ENCODE measurements at places on chromosomes 13 and 19. TPM values are rescaled to one million over a fixed set of nuclear protein-coding genes. Genes with fewer than 3 reads are reported as not detected.
A peak's percentile ranks its signal among the peaks of the same experiment; 100 is the strongest.

DNA sequence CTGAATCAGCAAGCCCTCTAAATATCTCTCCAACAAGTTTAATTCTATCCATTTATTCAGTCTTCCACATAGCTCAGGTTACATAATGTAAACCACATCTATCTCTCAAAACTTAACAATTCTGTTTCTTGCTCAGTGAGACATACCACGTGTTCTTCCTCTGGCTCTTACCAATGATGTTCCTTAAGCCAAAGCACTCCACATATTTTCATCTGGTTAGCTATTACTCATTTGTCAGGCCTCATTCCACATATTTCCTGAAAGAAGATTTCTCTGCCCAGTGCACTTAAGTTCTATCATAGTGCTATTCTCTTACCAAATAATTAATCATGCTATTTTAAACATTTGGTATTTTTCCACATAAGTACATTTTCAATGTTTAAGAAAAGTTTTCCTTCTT is 403.3 kb upstream of the ATXN8OS start:
- DNase-seq = no peak

GRCh38 chr13:44051405-44051804 is 171.7 kb downstream of the LACC1 start:
- DNase-seq = no peak

DNA sequence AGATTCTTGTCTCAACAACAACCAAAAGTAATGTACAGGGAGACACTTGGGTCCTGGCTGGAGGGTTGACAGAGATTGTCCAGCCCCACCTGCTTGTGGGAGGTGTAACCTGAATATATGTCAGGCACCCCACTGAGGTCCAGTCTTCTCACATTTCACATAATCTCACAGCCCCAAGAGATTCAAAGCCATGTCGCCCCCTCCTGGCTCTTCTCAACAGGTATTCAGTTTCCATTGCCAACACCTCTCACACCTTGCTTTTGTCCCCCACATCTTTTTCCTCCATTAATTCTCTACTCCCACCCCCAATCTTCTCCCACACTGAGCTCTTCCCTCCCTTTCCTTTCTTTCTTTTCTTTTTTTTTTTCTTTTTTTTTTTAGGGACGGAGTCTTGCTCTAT is 11.2 kb downstream of the UNC13A start:
- DNase-seq = peak; percentile 23

GRCh38 chr13:76129305-76130000 is 493.3 kb downstream of the LMO7 start:
- DNase-seq = no peak

DNA sequence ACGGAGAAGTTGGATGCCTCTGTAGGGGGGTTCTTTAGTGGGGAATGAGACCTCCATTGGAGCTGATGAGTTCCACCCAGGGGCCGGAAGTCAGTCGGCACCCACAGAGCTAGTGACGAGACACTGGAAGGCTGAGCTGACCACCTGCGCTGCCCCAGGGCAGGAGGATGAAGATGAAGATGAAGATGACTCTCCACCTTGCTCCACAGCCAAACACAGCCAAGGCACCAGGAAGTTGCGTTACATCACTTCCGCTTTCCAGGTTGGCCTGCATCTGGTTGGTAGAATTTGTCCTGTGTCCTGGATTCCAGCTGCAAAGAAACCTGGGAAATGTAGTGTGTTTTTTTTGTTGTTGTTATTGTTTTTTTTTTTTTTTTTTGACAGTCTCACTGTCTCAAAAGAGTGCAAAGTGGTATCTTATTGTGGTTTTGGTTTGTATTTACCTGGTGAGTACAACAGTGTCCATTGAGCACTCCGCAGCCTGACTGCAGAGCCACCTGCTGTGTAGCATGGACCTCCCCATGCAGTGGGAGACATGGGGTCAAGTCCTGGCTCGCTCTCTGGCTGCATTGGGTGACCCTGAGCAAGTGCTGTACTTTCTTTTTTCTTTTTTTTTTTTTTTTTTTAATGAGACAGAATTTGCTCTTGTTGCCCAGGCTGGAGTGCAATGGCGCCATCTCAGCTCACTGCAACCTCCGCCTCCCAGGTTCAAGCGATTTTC is 1.9 kb downstream of the TBC1D17 start:
- DNase-seq = peak; percentile 41

- no peak for DNase-seq
Measured at GRCh38 chr13:66835040-66835628, 395.0 kb downstream of the PCDH9 start.

The PBX4 gene
- 5.8 TPM for polyA plus RNA-seq

The NKG7 gene
- polyA plus RNA-seq = 5.9 TPM

The VSIG10L gene
- polyA plus RNA-seq = 0.15 TPM

The ADGRE2 gene
- not detected for polyA plus RNA-seq

The APBA3 gene
- polyA plus RNA-seq = 50.2 TPM
